ENCODE measurements at places on chromosomes 1 and 21. TPM values are rescaled to one million over a fixed set of nuclear protein-coding genes. Genes with fewer than 3 reads are reported as not detected.

DNA sequence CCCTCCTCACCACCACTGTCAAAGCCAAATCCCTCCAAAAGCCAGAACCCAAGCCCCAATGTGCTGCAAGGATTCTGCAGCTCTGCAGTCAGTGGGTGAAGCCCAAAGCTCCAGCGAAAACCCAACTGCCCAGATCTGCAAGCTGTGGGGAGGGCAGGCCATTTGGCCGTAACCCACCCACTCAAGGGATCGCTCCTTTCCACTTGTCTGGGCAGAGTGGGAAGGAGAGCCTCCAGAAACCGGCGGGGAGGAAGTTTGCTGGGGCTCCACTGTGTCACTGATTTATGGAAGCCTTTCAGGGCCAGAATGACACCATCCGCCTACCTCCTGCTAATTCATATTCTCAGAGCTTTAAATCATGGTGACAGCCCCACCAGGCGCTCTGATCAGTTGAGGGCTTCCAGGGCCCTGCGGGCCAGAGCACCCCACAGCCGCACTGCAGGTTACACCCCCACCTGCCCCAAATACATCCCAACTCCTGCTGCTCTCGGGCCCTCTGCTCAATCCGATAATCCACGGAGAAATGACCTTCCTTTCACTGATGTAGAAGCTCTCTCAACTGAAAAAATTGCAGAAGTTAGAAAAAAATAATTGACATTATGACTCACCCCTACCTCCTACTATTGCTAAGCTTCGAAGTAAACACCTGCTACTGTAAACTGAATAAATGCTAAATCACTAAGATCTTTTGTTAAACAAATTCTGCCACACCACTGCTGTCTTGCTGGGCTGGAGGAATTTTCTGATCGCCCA is 40.6 kb upstream of the RAB4A start:
- DNase-seq, result no peak

DNA sequence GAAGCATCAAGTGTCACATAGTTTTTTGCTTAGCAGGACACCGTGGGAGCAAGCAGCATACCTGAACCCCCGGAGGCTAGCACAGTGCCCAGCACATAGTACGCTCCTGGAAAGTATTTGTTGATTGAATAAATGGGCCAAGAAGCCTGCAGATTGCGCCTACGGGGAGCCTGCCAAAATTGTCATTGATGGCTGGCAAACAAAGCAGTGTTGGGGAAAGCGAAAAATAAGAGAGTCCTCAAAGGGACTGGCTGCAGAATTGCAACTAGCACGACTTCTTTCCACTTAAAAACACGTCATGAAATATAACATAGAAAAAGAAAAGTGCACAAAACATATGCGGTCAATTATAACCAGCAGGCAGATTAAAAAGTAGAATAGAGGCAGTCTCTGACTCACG is 125.2 kb upstream of the GALNT2 start:
- no peak for DNase-seq

GRCh38 chr1:19124273-19124672 is 85.8 kb downstream of the UBR4 start:
- DNase-seq, result no peak

- no peak for DNase-seq
Measured at GRCh38 chr1:156251527-156251926, 3.7 kb upstream of the PAQR6 start.

GRCh38 chr1:207867136-207868109 is 43.5 kb downstream of the CD34 start:
- no peak for DNase-seq

GRCh38 chr1:27391511-27392095 is 819 bp upstream of the GPR3 start:
- peak; percentile 62 for DNase-seq

EPHA2 gene
- total RNA-seq, result 0.16 TPM

DNA sequence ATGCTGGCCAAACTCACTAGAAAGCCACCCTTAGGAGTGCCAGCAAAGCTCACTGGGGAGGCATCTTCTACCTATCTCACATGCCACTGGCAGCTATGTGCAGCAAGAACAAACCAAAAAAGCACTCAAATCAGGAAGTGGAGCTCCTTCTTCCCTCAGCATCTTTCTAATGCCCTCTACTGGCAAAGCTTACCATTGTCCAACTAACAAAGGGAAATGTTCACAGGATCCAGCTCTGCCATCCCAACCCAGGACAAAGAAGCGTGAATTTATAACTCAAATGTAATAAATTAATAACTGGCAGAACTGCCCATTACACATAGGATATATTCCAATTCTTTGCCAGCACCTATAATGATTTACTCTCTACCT is 38.9 kb downstream of the LEPR start:
- DNase-seq, result no peak

MSH4 gene
- 0.25 TPM for total RNA-seq

SPRR2G gene
- not detected for total RNA-seq

CDA gene
- not detected for total RNA-seq

GRCh38 chr1:39754906-39755504 is 16.1 kb downstream of the OXCT2 start:
- DNase-seq, result no peak

GRCh38 chr1:42841010-42841409 is 5.4 kb upstream of the ZNF691 start:
- no peak for DNase-seq

DNA sequence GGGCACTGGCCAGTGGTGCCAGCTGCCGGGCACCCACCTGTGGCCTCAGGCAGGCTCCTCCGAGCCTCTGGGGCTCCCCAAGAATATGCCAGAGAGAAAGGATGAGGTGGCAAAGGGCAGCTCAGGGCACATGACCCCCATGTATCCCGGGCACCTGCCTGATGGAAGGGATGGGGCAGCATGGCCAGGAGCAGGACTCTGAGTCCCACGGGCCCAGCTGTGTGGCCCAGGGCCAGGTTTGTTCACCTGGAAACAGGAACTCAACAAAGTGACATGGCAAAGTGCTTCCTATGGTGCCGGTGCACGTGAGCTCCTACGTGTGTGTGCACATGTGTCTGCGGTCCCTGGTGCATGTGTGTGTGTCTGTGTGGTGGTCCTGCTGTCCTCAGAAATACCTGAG is 9.5 kb upstream of the GPR153 start:
- DNase-seq, result no peak

TRPM2 gene
- total RNA-seq, result 8.5 TPM

DNA sequence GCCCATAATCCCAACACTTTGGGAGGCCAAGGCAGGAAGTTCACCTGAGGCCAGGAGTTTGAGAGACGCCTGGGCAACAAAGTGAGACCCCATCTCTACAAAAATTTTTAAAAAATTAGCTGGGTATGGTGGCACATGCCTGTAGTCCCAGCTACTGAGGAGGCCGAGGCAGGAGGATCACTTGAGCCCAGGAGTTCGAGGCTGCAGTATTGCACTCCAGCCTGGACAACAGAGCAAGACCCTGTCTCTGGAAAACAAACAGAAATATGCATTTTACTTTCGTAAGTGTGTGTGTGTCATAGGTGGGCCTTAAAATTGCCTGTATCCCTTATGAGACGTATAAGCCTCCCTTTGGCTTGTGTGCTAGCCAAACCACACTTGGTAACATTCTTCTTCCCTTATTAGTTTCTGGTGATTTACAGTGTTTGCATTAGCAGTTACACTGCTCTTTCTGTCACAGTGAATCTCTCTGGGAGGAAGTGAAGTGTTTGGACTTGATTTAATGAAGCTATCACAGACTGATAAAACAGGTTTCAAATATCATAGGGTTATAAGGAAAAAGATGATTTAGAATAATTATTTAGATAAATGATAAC is 48.9 kb upstream of the KIF26B start:
- DNase-seq, result no peak
